RPMI7951 (cell line): ENCODE measurements at places on chromosomes 1 and 21.

- peak; percentile 74 for DNase-seq
Measured at GRCh38 chr21:41167348-41168342, at the start of gene BACE2. Gene BACE2, plus strand, starts transcription at chr21:41168160. Its CDS starts 104 bp downstream, at chr21:41168264.

GRCh38 chr1:42282867-42283583, 52.0 kb downstream of the FOXJ3 start:
- DNase-seq: no peak

- DNase-seq: no peak
Measured at GRCh38 chr1:171581766-171582165, 40.3 kb upstream of the MYOCOS start.

GRCh38 chr1:235702412-235702811, 52.8 kb upstream of the GNG4 start:
- no peak for DNase-seq

DNA sequence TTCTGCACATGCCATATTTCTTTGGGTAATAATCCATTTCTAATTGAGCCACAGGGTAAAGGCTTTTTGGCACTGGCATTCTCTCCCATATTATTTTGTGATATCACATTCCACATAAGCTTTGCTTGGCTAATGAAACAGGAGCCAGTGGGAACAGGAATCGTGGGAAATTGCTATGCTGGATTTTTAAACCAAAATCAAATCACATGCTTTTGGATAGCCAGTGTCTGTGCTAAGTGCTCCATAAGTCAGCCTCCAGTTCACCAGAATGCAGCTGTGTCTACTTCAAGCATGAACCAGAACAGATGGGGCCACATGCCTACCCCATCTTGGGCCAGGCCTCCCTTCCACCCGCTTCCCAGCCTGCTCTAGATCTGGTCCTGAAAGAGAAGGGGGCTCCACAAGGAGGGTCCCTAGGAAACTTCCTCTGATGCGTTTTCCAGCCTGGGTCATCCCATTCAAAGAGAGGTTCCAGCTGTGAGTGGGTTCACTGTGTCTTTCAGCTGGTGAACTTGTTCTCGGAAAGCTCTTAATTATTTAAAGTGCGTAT, 131.2 kb upstream of the COA6 start:
- no peak for DNase-seq

DNA sequence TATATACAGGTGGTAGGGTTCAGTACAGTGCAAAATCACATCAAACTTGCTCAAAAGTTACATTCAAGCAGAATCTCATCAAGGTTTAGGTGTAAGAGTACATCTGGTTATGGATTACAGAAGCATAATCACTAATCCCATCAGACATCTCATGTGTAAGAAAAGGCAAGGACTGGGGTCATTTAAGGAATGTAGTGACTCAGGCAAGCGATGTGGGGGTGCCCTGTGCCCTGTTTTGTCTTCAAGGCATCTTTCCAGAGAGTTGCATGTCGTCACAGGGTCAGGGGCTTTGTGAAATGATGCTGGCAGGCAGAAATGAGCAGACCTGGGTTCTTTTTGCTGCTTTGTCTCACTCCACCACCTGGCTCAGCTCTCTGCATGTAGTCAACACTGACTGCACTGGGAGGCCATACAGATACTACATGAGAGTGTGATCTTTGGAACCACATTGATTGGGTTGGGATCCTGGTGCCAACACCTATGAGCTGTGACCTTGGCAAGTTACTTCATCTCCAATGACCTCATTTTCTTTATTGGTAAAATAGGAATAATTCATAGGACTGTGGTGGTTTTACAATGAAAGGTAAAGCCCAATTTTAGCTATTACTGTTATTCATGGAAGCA, 8.2 kb upstream of the HHIPL2 start:
- DNase-seq: no peak

DNA sequence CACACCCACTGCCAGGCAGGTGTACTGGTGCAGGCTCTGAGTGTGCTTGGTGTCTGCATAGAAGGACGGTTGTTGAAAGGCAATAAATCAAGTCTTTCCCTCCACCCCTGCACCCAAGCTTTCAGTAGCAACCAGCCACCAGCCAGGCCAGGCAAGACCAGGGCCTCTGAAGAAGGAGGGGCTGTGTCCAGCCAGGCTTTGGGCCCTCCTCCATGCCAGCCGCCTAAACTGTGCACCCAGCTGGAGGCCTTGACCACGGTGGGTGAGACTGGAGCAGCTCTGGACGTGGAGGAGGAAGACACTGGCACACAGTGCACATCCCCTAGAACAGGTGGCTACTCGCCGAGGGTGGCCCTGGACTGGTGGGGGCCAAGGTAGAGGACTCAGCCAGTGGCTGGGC, 4.9 kb downstream of the OLIG2 start:
- DNase-seq: no peak

GRCh38 chr1:19202396-19202795, 7.7 kb downstream of the UBR4 start:
- DNase-seq: no peak

GRCh38 chr1:1918901-1919303, at the start of gene TMEM52:
Gene TMEM52, minus strand, starts transcription at chr1:1919279. Its CDS starts 14 bp downstream, at chr1:1919265.
- no peak for DNase-seq

- peak; percentile 73 for DNase-seq
Measured at GRCh38 chr1:25796811-25797458, 3.1 kb upstream of the SELENON start.

- DNase-seq: no peak
Measured at GRCh38 chr1:13435458-13435857, 25.2 kb downstream of the PRAMEF20 start.

- no peak for DNase-seq
Measured at GRCh38 chr21:38196036-38196435, 60.8 kb upstream of the KCNJ15 start.

- DNase-seq: peak; percentile 99
Measured at GRCh38 chr1:219771080-219771479, 157.3 kb downstream of the SLC30A10 start.

- DNase-seq: no peak
Measured at GRCh38 chr1:114216431-114217173, 62.9 kb upstream of the SYT6 start.

- DNase-seq: no peak
Measured at GRCh38 chr21:27114111-27114510, 147.2 kb upstream of the ADAMTS5 start.

- no peak for DNase-seq
Measured at GRCh38 chr1:31792116-31792515, 23.7 kb downstream of the SPOCD1 start.

DNA sequence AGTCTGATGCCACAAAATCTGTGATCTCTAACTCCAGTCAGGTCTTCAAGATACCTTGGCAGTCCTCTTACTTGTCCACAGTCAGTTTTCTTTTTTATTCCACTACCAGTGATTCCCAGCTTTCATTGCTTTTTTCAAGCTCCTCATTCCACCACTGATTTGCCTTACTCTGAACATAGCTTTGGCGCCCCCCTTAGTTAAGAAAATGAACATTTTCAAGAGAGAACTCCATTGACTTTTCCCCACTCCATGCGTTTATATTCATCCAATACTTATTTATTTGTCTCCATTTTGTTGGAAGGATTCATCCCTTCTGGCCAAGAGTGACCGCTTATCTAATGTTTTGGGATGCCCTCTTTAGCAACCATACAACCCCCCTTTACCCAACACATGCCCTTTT, 33.9 kb upstream of the IPO9 start:
- DNase-seq: peak; percentile 28

DNA sequence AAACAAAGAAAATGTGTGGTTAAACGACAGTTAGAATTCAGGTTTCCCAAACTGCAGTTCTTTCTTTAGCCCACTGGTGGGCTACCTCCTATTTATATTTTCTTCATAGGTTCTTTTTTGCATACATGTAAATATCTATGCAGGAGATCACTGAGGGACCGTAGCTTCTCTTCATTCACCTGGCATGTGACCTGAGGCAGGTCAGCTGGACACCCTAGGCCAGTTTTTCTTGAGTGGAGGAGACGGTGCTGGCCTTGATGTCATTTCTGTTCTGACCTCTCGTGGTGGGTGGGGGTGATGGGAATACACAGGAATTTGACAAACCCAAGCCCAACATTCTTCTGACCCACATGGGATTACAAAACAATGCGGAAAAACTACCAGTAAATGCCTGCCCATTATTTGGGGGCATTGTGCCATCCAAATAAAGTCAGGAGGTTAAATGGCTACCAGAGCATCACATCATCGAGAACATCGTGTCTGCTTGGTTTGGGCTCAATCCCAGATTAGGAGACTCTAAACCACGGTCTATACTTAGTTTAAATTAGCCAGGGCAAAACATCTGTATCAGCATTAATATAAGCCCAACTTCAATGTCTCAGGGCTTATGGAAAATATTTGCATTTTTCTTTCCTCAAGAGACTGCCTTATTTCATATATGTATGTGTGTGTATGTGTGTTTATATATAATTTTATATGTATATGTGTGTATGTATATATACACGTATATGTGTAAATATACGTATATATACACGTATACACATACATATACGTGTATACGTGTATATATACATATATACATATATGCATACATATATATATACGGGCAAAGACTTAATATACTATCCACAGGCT, 7.4 kb upstream of the IRF2BP2 start:
- DNase-seq: peak; percentile 59

GRCh38 chr1:51192213-51192843, 43.7 kb upstream of the RNF11 start:
- DNase-seq: peak; percentile 67

DNA sequence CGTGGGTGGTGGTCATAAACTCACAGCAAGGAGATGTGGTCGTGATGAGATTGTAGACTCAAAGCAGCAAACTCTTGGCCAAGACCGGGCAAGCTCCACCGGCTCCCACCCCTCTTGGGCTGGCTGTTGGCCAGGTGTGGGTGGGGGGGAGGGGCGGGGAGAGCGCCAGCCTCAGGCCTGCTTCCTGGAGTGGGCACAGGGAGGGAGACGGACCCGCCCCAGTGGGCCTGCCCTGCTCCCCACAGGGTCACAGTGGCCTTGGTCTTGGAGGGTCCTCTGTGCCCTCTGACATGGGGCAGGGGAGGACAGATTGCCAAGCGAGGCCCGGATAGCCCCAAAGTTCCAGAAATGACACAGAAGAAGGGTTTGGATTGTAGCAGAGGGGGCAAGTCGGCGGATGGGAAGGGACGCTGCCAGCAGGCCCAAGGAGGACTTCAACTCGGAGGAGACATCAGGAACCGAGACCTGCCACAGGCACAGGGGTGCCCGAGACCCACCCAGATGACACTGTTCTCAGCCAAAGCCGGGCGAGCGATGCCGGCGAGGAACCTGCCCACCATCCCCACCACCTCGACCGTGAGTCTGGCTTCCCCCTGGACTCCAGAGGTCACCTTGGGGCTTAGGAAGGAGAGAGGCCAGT, 85.4 kb upstream of the ACTRT2 start:
- no peak for DNase-seq

DNA sequence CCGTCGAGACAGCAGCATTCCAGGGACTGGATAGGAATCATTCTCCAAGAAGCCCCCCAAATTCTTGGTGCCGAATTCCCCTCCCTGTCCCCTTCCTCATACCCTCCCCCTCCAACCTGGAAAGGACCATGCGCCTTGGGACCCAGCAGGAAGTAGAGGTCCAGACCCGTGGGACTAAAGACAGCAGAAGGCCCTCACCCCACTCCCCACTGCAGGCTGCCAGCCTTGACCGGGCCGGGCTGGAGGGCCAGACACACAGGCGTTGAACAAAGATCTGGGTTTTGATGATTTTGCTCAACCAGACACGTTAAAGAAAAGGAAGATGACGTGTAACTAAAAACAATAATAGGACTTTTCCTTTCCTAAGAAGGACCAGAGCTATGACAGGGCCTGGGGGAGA, 286.5 kb downstream of the NPHP4 start:
- DNase-seq: no peak

GRCh38 chr1:88685259-88685620, 1.2 kb downstream of the PKN2 start:
- DNase-seq: no peak

GRCh38 chr1:12069623-12070244, 6.6 kb downstream of the TNFRSF8 start:
- no peak for DNase-seq

DNA sequence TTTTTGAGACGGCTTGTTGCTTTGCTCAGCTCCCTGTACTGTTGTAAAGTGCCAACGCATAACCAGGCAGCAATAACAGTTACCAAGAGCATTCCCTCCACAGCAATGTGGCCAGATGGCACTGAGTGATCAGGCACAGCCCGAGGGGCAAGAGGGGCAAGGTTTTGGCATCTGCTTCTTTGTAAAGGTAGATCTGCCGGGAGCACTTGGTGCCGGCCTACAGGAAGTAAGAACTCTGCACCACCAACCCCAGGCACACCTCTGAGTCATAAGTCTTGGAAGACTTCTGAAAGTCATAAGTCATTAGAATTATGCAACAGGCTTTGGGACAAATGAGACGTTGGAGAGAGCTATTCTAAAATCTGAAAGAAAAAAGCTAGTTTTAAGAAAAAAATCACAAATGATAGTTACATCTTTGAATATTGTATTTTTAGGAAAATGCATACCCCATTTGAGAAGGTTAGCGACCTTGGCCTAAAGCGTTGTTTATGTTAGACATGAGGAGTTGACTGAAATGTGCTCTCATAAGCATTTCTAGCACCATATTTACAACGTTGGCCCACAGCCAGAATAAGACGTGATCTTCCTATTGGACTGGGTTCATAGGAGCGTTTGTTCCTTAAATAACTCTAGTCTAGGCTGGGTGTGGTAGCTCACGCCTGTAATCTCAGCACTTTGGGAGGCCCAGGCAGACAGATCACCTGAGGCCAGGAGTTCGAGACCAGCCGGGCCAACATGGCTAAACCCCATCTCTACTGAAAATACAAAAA, 37.7 kb upstream of the MAP10 start:
- peak; percentile 97 for DNase-seq

GRCh38 chr1:19066248-19066873, 109.9 kb upstream of the IFFO2 start:
- DNase-seq: no peak

DNA sequence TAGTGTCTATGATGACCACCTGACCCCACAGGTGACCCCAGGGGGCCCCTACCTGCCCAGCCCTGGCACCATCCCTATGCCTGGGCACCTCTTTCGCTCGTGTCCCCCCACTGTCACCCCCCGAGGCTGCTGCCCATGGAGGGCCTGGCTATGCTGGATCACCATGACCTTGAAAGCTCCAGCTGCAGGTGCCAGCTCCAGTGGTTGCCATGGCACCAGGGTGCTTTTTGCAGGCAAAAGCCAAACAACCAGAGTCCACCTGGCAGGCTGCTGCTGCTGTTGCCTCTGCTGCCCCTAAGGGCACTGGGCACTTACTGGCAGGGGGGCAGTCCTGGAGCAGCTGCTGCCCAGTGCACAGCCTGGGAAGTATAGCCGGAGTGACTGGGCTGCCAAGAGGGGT, 21.7 kb downstream of the ETNK2 start:
- DNase-seq: peak; percentile 70

- DNase-seq: no peak
Measured at GRCh38 chr1:192603218-192603787, 27.7 kb downstream of the RGS1 start.
